Renal pelvis (tissue), 12 donors: ENCODE measurements at places on chromosomes 6 and 20. TPM values are rescaled to one million over a fixed set of nuclear protein-coding genes. Genes with fewer than 3 reads are reported as not detected.
A peak's percentile ranks its signal among the peaks of the same experiment; 100 is the strongest.

- no peak for DNase-seq
Measured at GRCh38 chr20:59361411-59361810, 61.0 kb downstream of the EDN3 start.

GRCh38 chr20:52991830-52992229 is 19.7 kb downstream of the TSHZ2 start:
- DNase-seq: no peak

- DNase-seq: no peak
Measured at GRCh38 chr20:51034476-51034875, 11.6 kb upstream of the KCNG1 start.

DNA sequence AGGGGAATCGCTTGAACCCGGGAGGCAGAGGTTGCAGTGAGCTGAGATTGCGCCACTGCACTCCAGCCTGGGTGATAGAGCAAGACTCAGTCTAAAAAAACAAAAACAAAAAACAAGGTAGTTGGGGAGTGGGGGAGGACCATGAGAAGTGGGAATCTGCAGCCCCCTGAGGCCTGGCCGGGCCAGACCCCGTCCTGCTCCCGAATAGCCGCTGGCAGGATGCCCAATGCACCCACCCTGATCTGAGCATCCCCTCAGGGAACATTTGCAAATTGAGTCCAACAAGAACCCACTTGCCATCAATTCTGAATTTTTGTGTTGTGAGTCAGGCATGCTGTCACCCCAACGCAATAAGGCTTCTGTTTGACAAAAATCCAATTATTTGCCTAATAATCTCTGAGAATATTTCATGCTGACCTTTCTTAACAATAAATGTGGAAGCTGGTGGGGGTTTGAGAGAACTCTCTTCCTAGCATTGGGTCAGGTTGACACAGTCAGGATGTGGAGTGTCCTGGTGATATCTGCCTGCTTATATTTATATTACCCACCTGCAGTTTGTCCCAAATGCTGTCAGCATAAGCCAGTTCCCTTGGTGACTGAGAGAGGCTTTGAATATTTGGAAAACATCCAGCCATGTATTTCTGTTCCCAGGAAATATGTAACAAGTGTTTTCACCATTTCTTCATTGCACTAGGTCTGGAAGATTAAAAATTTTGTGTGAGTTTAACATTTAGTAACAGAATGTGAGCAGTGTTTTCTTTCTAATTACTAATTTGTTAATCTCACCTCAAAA is 28.4 kb upstream of the FRMD1 start:
- no peak for DNase-seq

DNA sequence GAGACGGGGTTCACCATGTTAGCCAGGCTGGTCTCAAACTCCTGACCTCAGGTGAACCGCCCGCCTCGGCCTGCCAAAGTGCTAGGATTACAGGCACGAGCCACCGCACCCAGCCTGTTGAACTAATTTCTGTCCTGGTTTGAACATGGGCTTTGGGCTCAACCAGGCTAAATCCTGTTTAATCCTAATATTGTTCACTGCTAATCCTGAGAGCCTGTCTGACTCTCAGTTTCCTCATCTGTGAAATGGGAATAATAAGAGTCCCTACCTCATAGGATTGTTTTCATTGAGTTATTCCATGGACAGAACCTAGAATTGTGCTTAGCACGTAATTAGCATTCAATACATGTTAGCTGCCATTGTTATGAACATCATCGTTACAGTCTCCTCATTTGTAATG is 17.4 kb downstream of the TM9SF4 start:
- no peak for DNase-seq

- DNase-seq: no peak
Measured at GRCh38 chr6:37061157-37061804, 55.8 kb downstream of the FGD2 start.

GRCh38 chr6:37048851-37049757 is 43.6 kb downstream of the FGD2 start:
- no peak for DNase-seq

- no peak for DNase-seq
Measured at GRCh38 chr6:110665600-110665999, 149.7 kb downstream of the CDK19 start.

- DNase-seq: no peak
Measured at GRCh38 chr20:3681931-3682781, at the start of gene ADAM33. ADAM33 (minus strand) TSS chr20:3682010; CDS start chr20:3682004, 6 bp downstream.

DNA sequence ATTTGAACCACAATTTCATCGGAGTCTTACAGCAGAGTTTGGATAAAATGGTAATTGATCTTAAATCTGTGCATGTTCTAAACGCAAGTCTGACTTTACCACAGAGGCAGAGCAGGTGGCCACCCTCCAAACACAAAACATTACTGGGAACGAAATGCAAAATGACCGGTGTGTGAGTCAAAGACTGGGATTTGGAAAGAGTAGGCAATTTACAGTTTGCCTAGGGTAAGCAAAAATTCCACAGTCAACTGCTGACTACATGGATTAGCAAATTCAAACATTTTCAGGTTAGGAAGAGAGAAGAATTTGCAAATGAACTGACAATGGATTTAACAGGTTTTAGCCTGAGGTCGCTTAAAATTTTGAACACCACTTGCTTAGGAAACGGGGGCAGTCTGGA is 444.4 kb downstream of the HDGFL1 start:
- no peak for DNase-seq

DNA sequence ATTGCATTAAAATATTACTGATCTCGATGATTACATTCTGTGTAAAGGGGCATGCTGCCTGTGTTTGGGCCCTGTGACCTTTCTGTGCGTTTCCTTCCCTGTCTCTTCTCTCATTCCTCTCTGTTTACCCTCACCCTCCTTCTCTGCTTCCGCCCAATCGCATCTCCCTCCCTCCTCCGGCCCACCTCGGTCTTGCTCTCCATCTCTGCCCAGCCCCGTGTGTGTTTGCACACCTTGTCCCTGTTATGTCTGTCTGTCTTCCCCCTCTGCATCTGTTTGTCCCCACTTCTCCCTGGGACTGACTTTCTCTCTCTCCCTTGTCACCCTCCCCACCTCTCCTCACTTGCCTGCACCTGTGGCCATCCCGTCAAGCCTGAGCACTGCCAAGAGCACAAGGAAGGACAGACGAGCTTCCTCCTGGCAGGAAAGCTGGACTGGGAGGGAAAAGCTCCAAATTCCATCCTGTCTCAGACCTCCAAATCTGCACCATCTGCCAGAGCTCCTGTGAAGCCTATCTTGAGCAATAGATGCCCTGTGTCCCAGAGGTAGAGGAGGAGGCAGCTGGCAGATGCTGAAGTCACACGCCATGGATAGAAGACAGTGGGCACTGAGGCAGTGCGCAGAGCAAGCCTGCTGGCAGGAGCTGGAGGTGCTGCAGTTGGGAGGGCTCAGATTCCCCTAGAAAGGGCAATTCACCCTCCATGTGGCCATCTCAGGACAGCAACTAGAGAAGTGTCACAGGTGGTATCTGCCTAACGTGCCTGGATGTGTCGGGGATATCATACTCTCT is 172.3 kb downstream of the PTPRT start:
- no peak for DNase-seq

DNA sequence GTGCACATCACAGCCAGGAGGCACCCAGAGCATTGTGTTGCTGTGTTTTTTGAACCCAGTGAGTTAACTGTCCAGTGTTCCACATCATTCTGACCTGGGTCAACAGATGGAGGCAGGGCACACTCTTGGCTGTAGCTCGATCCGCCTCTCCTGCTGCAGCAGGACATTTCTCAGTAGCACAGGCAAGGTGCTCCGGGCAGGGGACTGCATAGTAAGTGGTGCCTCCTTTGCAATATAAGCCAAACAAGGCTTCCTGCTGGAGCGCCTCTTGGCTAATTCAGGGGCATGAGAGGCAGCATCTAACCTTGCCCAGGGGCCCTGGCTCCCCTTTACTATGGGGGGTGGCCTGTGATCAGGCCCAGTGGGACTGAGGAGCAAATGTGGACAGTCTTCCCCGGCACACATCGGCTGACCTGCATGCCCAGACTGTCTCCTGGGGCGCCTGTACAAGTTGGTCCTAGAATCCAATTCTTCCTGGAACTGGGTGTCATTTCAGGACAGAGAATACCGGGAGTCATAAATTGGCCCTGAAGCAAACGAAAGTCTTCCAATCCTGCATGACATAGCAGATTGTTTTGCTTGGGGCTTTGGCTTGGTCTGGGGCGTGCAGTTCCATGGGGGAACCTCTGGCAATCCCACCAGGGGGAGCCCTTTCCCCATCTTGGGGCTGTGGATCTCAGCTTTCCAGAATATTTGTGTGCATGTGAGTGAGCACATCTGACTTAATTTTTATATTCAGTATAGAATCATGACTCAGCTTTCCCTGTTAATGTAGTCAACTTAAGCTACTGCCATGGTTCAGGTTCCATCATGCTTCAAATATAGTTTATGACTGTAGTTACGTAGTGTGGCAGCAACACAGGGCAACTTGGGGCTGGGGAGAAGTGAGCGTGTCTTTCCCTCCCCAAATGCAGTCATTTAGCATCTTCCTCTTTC is 56.0 kb upstream of the DDR1 start:
- DNase-seq: peak; percentile 82

The GPR31 gene
- not detected for polyA plus RNA-seq

The RBPJL gene
- not detected for polyA plus RNA-seq

The INSM1 gene
- not detected for polyA plus RNA-seq

DNA sequence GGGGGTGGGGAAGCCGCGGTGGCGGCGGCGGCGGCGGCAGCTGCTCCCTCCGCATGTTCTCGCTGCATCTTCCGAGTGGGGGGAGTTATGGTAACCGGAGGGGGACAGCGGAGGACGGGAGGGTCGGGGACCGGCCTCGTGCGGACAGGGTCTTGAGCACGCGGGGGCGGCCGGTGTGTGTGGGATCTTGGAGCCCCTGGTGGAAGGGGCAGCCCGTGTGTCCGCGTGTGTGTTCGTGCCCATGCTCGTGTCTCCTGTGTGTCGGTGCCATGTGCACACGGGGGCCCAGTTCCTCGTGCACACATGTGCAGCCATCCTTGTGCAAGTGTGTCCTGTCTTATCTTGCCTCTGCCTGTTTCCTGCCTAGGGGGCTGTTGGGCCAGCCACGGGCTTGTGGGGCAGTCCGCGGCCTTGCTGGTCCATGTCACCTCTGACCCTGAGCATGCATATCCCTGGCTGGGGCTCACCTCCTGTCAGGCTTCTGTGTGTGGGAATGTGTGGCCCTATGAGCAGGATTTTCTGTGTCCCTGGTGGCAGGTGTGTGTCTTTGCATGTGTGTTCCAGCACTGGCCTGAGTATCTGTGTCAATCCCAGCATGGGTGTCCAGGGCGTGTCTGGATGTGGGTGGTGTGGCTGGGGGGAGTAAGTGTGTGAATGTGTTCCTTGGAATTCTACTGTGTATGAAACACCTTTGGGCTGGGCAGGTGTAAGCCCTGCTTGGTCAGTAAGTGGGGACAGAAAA is 8.5 kb downstream of the SYNGAP1 start:
- DNase-seq: no peak

DNA sequence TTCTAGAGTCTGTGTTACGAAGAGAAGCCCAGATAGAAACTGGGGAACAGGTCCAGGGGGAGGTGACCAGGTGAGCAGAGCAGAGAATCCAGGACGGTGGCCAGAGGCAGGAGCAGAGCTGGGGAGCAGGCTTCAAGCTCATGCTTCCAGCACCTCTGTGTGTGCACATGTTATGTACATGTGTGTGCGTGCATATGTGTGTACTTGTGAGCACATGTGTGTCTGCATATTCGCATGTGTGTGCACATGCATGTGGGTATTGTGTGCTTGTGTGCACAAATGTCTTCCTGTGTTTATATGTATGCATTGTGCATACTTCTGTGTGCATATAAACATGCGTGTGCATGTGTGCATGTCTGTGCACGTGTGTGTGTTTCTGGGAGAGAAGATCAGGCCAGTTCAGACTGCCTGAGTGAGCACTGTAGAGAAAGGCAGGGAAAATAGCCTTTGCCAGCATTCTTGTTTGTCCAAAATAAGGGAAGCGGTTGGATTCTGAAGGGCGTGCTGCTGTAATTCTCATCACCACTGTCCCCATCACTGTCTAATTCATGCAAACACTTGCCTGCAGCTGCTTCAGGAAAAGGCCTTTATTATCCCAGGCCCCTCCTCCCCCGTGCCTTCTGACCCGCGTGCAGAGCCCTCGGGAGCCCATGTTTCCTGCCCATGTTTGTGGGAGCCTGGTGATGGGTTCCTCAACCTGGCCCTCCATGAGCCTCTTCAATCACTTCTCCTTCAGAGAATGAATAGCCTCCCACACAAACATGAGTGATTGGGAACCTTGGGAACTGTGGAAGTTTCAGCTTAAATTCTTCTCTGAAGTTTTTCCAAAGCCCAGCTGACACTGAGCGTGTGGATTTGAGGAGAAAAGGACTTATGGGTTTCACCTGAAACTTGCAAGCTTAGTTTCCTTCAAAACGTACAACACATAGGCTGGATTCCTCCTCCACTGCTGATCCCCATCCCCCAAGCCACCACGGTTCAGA is 161.7 kb upstream of the AFDN start:
- no peak for DNase-seq

The SEMG1 gene
- polyA plus RNA-seq: not detected

The POU5F1 gene
- 7.2 TPM for polyA plus RNA-seq

DNA sequence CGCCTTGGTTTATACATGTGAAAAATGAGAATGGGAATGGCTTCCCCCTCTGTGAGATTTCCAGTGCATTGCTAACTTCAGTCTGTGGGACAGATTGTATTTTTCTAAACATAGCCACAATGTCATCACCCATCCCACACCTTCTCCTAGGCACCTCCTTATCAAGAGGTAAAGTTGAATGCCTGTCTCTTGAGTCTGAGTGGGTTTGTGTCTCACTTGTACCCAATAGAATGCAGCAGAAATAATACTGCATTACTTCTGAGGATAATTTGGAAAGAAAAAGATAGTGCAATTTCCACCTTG is 27.9 kb downstream of the RIN2 start:
- DNase-seq: no peak

GRCh38 chr6:43737272-43738081 is 32.5 kb upstream of the VEGFA start:
- no peak for DNase-seq

GRCh38 chr6:13116155-13116554 is 212.2 kb downstream of the TBC1D7 start:
- no peak for DNase-seq

DNA sequence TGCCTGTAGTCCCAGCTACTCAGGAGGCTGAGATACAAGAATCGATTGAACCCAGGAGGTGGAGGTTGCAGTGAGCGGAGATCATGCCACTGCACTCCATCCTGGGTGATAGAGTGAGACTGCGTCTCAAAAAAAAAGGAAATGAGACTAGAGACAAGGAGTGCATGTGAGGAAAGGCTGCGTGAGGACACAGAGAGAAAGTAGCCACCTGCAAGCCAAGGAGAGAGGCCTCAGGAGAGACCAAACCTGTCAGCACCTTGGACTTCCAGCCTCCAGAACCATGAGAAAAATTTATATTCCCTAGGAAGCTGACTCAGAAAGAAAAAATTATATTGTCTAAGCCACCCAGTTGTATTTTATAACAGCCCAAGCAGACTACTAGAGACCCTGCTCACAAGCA is 7.4 kb upstream of the BEND3 start:
- no peak for DNase-seq

The WFDC5 gene
- polyA plus RNA-seq: not detected

DNA sequence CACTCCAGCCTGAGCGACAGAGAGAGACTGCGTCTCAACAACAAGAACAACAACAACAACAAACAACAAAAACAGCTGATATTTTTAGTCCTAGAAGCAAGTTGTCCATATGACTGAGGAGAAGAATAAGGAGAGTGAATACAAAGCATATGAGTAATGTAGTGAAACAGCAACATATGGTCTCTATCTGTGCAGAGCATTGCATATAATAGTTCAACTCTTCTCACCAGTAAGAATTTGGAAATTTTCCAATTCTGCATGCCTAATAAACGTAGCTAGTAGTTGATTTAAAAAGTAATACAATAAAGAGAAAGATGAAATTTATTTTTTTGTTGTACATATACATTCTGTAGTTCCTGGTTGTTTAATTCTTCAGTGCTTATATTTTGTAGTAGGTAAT is 129.7 kb upstream of the FAM83B start:
- peak; percentile 37 for DNase-seq

GRCh38 chr6:32196682-32197616 is 4.5 kb upstream of the GPSM3 start:
- no peak for DNase-seq
